CD8-positive, alpha-beta T cell (primary cell): ENCODE measurements at places on chromosomes 11 and 22.

DNA sequence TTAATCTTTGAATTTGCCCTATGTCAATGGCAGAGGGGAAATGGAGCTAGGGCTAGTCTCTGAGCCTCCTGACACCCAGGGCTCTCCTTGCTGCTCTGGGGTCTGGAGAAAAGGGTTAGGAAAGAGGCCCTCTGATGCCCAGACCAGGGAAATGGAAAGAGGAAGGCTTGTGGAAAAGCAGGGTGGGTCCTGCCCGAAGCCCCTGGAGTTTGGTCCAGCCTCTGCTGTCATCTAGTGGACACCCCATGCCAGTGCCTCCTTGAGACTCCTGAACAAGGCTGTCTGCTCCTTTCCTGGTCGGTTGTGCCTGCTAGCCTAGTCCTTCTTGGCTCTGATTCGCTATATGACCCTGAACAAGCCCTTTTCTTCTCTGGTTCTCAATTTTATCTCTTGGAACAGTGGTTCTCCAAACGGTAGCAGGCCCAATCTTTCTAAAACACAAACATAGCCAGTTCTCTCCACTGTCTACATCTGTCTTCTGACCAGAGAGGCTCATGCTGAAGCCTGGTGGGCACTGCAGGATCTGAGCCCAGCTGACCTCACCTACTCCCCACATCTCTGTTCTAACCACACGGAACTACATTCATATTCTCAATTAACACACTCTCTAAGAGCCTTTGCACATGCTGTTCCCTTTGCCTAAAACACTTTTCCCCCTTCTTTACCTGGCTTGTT lies 8.8 kb upstream of the PLA2G3 start:
- DNase-seq = peak; percentile 18

GRCh38 chr11:105104292-105104691 lies 35.3 kb downstream of the CARD18 start:
- DNase-seq = no peak

GRCh38 chr11:1219446-1219833 lies 3.4 kb upstream of the MUC5B start:
- DNase-seq = no peak

DNA sequence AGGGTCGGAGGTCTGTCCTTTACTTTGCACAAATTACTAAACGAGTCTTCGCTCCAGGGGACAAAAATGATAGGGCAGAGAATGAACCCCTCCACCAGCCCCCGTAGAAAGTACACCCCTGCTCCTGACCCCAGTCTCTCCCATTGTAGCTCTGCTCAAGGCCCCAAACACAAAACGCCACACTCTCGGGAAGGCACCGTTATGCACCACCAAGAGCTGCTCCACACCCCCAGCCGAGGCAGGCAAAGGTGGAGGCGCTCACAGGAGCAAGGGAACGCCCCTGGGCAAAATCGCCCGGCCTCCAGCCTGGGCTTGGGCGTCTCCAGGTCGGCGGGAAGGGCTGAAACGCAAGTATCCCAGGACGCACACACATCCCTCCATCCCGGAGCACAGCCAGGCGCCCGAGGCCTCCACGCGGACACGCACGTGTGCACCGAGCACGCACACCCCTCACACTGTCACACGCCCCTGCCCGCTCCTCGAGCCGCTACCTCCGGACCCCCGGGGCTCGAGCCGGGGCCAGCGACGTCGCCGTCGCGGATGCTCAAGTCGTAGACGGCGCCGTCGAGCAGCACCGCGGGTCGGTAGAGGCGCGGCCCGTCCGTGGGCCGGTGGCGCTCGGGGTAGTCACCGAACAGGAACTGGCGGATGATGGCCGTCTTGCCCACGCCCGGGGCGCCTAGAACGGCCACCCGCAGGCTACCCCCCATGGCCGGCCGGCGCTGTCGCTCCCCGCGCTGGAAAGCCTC lies 786 bp downstream of the RASL10A start:
- DNase-seq = no peak

GRCh38 chr22:36439481-36440271 lies 41.8 kb downstream of the TXN2 start:
- DNase-seq = no peak

GRCh38 chr11:111450480-111451320 lies 61.5 kb downstream of the BTG4 start:
- DNase-seq = no peak

GRCh38 chr22:44206696-44207095 lies 26.0 kb downstream of the PARVG start:
- DNase-seq = no peak

DNA sequence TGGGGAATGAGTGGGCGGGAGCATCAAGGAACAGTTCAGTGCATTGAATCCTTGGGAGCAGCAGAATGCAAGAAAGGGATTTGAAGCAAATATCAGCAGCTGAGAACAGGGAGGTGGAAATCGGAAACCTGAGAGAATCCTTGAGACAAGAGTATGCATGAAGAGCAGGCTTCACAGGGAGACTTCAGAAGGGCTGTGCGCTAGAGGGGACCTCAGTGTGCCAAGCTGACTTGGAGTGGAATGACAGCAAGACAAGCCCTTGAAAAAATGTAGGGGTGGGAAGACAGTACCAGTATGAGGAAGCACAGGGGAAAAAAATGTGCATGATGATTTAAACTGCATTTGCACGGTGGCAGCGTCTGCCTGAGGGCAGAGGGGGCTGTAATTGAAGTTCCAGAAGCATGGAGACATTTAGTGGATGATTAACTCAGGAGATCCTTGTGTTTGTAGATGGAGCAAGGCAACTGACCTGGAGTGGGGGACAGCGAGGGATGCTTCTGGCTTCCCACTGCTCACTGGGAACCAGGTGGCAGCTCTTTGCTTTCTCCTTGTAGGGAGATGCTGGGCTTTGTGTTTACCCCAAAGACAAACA lies 204.9 kb upstream of the PLET1 start:
- no peak for DNase-seq

GRCh38 chr11:36008584-36008983 lies 64.7 kb downstream of the LDLRAD3 start:
- no peak for DNase-seq

DNA sequence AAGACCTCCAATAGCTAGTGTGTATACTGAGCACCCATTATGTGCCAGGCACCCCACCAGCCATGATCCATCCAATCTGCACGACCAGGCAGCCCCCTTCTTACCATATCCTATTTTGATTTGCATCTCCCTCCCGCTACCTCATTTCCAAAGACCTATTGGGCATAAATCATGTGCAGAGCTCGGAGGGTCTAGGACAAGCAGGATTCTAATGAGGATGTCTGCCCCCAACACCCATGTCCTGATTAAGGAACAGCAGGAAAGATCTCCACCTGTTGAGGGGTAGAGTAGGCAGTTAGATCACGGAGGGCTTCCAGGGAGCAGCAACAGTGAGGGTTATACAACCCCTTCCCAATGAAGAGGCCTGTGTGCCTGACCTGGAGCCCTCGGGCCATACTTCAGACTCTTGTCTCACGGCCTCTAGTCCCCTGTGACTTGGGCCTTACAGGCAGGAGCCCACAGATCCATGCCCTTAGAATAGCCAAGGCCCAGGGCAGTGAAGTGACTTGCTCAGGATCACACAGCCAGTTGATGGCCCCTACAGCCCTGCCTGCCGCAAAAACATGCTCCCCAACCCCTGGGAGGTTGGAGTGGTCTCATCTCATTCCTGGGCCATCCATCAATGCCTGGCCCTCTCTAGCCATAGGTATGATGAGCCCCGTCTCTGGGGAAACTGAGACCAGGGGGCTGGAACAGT lies 3.5 kb downstream of the RAB3IL1 start:
- DNase-seq = no peak

- DNase-seq = no peak
Measured at GRCh38 chr11:69398529-69399492, 82.7 kb upstream of the LINC01488 start.

- no peak for DNase-seq
Measured at GRCh38 chr11:103897160-103897936, 139.1 kb upstream of the DDI1 start.

DNA sequence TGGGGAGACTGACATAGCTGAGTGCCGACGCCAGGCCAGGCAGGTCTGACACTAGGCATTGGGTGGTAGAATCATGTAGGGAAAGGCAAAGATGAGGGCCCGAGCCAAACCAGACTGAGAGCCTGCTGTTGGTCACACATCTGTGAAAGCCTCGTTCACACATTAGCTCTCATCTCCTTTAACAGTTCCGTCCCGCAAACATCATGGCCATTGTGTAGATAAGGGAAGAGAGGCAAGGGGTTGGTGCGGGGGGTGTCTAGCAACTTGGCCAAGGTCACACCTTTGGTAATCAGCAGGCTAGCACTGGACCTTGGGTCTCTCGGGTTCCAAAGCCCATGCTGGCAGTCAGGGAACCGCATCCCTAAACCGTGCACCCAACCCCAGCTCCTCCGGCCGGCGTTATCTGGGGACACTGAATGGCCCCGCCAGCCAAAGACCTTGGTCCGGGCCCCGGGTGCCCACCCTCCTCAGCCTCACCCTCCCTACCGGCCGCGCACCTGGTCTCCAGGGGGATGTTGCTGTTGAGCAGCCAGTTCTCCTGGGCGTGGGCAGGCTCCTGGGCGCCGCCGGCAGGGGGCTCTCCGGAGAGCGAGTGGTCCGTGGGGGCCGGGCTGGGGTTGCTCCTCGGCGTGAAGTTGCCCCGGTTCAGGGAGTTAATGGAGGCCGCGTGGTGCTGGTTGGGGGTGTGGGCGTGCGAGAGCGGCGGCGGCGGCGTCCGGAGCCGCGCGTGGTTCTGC lies 328.3 kb upstream of the NARS2 start:
- DNase-seq = no peak

- no peak for DNase-seq
Measured at GRCh38 chr22:20977516-20978170, 4.5 kb upstream of the LZTR1 start.

DNA sequence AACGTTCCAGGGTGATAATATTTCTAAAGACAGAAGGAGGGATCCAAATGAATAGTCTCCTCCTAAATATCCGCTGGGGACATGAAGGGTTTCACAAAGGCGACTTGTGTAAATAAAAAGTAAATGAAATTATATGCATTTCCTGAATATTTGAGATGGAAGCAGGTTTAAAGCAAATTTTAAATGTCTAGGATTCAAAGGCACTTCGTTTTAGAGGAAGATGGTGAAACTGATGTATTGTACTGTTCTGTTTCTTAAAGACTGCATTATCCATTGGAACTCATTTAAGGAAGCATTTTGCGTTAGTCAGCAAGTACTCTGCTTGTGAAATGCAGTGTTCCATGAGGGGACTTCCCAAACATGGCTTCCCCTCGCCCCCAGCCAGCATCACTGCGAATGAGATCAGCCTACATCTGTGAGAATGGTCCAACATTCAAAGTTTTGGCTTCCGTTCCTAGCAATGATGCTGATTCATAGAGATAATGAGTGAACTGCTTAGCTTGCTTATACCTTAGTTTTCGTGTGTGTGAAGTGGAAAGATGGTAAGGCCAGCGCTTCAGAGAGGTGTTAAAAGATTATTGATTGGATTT lies 1.5 kb downstream of the RAB39A start:
- DNase-seq = no peak

DNA sequence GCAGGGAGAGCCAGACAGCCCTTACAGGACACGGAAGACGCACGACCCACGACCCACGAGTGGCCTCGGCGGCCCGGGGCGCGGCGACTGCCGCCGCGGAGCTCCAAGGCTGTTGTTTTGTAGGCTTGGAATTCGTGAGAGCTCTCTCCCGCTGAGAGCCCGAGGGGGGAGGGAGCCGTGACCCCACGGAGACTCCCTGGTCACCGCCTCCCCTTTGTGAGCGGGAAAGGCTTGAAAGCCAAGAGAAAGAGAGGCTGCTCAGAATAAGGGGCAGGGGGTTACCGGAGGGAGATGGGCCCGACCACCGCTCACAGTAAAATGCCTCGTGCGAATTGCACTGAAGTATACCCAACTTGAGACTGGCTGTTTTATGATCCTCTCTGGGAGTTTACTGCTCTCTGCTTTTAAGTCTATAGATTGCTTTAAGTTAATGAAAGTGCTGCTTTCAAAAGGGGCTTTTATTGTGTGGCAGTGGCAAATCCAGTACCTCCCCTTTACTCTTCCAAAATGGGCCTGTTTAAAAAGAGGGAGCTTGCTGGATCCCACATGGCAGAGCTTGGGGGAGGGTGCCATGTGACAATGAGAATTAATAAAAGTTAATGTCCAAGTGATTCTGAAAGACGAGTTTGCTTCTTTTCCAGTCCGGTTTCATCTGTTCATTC lies 2.9 kb downstream of the PKNOX2 start:
- no peak for DNase-seq

- no peak for DNase-seq
Measured at GRCh38 chr11:13972944-13973343, 10.4 kb downstream of the SPON1 start.

DNA sequence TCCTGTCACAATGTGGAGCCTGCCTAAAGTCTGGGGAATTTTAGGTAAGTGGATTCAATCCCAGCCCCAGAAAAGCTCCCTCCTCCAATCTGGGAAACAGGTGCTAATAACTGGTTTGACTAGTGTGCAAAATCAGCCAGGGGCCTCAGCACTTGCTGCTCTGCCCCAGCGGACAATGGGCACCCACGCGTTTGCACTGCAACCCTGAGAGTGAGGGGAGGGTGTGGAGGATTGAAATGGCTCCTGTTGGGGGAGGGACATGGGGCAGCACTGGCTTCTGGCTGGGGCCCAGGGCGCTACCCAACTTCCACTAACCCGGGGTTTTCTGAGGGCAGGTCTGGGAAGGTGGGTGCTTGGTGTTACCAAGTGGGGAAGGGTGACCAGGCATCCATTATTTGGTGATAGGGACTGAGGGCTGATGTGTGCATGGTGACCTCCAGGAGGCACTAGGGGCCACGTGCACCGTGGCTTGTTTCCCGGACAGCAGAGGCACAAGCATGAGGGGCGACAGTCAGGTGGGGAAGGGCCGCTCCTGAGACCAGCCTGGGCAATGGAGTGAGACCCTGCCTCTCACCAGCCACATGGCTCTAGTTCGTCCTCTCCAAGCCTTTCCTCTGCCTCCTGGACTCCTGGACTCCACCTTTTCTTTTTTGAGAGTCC lies 4.3 kb upstream of the PNPLA5 start:
- no peak for DNase-seq

- DNase-seq = no peak
Measured at GRCh38 chr11:9525116-9525515, 48.4 kb upstream of the WEE1 start.

DNA sequence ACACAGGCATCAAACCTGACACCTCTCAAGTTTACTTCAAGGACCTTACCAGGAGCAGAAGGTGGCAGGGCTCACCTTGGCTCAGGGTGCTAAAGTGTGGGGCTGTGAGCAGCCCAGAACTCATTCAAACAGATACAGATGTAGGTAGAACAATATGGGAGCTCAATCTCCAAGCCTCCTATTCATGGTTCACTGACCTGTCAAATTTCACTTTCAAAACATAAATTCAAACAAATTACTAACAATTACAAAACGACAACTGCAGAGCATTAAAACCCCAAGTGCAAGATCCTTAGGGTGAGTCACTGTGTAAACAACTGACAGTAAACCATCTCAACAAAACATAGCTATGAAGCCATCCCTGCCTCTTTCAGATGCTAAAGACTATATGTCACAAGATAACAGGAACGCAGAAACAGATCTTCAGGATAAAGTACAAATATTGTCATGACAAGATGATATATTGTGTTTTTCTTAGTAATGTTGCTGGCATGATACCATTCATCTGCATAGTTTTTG lies 303.5 kb upstream of the ANO3 start:
- no peak for DNase-seq

GRCh38 chr11:35725885-35726284 lies 63.3 kb downstream of the TRIM44 start:
- no peak for DNase-seq
